ENCODE measurements at places on chromosomes 5 and 9. TPM values are rescaled to one million over a fixed set of nuclear protein-coding genes. Genes with fewer than 3 reads are reported as not detected.

GRCh38 chr5:143217065-143217803 lies 186.3 kb downstream of the NR3C1 start:
- DNase-seq = no peak

DNA sequence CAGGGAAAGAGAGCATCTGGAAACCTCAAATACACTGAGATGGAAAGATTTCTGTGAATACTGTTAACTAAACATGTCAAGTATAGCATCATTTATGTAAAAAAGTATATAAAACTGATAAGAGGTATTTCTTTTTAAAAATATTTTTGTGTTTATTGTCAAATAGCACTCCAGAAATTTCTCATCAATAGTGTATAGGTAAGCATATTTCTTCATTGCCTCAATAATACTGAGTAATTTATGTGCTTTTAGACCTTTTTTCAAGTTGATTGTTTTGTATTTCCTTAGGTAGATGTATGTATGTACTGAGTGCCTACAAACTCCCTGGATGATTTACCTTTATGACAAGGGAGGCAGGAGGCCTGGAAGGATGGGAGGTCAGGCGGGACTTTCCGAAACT lies 196.3 kb downstream of the ROR2 start:
- no peak for DNase-seq

GRCh38 chr9:89145097-89145496 lies 33.5 kb downstream of the SHC3 start:
- no peak for DNase-seq

DNA sequence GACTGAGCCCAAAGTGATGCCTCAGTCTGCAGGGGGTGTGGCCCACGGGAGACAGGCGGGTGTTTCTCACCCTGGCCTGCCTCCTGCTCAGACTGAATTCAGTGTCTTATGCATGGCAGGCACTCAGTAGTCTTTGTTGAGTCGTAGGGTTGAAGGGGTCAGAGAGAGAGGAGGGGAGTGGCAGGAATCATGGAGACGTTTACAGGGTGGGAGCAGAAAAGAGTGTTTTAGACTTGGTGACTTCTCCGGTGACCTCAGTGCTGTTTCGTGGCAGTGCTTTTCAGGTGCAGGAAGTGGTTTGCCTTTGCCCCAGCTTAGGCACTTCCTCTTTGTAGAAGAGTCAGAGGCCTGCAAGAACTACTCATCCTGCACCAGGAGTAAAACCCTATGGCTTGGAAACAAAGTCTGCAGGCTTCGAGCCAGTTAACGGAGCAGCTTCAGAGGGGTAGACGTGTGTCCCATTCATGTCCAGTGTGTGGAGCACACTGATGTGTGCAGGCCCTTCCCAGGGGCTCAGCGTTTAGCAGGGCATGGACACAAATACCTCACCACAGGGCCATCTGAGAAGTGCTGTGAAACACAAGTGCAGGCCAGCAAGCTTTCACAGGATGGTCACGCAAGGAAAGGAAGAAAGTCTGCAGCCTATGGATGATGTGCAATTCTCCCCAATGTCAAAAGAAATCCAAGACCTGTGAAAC lies 24.5 kb upstream of the SEMA4D start:
- DNase-seq = peak; percentile 54

DNA sequence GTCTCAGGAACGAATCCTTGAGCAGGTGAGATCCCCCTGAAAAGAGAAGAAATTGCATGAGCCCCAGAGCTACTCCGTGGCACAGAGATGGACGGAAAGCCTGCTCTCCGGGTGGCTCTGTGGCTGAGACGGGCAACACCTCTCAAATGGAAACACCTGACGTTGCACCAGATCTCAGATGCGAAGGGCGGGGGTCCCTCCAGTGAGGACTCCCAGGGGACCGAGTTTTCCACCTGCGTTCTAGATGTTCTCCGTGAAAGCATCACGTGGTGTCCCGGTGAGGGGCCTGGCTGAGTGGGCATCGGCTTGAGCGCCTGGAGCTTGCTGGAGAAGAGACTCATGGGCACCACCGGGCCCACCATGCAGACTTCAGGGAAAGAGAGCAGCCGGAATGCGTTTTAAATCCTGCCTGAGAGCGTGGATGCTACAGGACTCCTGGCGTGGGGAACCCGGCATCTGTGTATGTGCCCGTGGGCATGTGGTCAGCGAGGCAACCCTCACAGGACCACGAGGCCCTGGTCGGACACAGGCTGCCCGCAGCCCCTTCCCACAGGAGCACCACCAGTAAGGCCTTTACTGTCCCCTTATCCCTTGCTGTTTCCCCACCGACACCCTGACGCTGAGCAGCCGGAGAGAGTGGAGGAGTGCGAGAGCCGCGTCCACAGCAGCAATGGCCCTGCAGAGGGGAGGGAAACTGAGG lies 378.4 kb upstream of the IRX4 start:
- DNase-seq = no peak

GRCh38 chr9:31272456-31273295 lies 1111.8 kb upstream of the ACO1 start:
- DNase-seq = no peak

DNA sequence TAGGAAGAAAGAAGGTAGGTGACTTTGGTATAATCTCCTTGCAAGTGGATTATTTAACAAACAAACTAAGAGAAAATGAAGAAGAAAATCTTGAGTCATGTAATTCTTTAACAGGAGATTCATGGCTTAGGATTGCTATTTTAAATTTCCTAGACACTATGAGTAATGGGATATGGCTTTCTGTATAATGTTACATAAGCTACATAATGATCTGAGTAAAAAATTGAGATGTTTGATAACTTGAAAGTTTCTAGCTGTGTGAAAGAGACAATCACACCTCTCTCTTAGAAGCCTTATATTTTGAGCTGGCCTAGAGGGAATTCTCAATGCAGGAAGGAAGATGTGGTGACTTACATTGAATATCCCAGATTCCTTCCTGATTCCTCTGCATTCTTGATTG lies 92.5 kb downstream of the CDH9 start:
- no peak for DNase-seq

GRCh38 chr5:112735702-112736101 lies 2.0 kb upstream of the APC start:
- no peak for DNase-seq

- no peak for DNase-seq
These were observed 61.5 kb downstream of the TSTD2 start for GRCh38 chr9:97571664-97572063.

DNA sequence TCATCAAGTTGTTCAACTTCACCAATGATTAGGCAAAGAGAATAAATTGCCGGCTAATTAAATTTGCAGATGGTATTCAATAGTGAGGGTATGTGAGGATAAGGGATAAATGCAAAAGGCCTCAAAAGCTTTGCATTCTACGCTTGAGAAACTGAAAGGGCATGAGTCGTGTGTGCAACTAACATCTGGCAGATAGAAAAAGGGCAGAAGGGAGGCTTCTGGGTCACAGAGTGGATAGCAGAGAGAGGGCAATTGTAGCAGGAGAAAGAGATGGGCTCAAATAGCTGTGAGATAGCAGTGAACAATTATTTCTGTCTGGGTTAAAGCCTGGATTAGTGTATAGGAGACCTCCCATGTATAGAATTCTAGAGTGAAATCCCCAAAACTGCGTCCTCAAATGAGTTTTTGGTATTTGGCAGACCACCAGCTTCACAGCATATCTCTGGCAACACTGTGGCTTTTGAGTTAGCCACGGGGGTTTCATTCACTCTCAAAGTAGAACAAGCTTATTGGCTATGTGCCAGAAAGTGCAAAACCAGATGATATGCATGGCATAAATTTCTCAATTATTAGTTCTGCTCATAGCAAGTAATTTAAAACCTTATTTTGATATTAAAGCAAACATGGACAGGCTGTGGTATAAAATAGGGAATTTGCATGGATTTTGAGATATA lies 586.3 kb downstream of the BRINP1 start:
- DNase-seq = no peak

DNA sequence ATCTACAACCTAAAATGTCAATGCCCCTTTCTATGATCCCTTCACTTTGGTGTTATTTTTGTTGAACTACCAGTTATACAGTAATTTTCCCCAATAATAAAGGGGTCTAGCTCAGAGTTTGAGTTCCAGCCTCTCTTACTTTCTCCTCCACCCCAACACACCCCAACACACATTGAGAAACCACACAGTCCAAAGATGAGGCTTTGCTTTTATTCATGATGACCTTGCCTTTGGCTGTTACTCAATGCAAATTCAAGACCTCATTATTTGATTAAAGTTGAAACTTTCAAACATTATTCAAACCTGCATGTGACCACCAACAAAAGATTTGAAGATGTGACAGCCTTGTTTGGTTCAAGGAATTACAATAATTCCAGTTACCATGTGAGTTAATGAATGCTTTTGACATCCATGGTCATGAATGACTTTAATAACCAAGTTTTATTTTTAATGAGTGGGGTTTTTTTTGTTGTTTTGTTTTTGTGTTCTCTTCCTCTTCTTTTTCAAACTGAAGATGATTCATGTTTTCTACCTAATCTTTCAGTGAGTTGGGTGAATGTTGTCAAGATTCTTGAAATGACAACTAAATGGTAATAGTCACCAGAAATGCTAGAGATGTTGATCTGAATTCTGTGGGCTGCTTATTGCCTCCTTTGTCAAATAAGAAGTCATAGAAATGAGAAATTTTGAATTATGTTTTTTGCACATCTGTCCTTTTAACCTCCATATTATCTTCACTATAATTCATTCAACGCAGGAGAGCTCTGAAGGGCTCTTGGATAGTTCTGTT lies 106.0 kb downstream of the HACD4 start:
- DNase-seq = no peak

- no peak for DNase-seq
These were observed 661.8 kb upstream of the RGMB start for GRCh38 chr5:98111686-98112085.

- no peak for DNase-seq
These were observed 54.1 kb downstream of the ARHGEF37 start for GRCh38 chr5:149635394-149635793.

Gene HAPLN1
- total RNA-seq = not detected

Gene GARIN3
- 0.25 TPM for total RNA-seq

Gene TGFBI
- 0.82 TPM for total RNA-seq

Gene TSTD2
- total RNA-seq = 15.1 TPM

Gene CARTPT
- total RNA-seq = not detected

Data from activated T-cell treated with anti-CD3 and anti-CD28 coated beads, Interleukin-2, amount 50 U/mL, for 4 hours (primary cell).